ENCODE measurements at places on chromosomes 3 and 15. TPM values are rescaled to one million over a fixed set of nuclear protein-coding genes. Genes with fewer than 3 reads are reported as not detected.

DNA sequence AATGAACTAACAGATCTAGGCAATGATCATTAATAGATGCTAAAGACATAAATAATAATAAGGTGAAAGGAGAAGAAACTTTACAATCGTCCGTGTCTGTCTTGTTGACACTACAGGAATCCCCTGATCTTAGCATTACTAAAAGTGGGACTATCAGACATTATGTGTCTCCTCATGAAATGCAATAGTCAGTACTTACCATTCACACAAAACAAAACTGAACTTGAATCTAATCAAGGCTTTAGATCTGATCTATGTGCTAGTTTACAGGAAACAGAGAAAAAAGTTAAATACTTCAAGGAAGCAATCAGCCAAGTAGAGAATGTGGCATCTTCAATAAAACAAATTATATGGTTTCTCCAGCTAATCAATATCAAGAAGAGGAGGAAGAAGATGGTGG is 73.7 kb downstream of the PIK3CB start:
- no peak for DNase-seq

The KBTBD12 gene
- total RNA-seq = 4.5 TPM

GRCh38 chr3:17638356-17638755 is 104.1 kb downstream of the TBC1D5 start:
- DNase-seq = no peak

GRCh38 chr3:141383555-141384129 is 15.3 kb downstream of the ZBTB38 start:
- no peak for DNase-seq

- no peak for DNase-seq
Measured at GRCh38 chr3:148856384-148856783, 8.7 kb upstream of the CPA3 start.

The ALDH1A3 gene
- total RNA-seq = 19.0 TPM

GRCh38 chr3:69011096-69011730 is 2.3 kb downstream of the EOGT start:
- no peak for DNase-seq

DNA sequence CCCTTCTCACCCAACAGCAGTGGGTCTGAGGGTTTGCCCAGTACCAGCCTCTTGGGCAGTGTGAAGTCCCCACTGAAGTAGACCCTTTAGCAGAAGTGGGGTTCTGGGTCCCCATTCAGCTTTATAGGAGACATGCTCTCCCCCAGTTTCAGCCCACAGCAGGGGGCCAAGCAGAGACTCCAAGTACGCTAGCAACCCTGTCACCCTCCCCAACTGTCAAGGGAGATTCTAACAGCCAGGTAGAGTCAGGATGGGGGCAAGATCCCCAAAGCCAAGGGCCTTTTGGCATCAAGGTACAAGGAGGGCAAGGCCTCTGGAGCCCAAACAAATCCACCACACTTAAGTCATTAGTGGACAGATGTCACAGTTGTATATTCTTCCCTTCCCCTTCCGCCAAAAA is 1.8 kb downstream of the RBPMS2 start:
- DNase-seq = no peak

GRCh38 chr15:70722266-70723121 is 40.9 kb downstream of the UACA start:
- DNase-seq = no peak

DNA sequence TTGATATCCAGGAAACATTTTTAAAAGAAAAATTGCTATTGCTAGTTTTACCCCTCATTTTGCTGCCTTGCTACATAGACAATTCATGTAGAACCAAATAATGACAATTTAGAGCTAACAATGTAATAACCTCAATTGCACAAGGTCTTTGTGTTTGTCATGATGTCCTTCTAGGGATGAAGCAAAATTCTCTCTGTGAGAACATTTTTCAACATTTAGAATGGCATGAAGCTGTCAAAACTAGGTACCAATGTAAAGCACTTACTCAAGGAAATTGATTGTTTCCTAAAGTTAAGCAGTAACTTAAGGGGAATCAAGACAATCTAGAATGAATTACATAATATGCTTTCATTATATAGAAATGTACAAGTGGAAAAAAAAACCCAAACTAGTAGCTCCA is 7.9 kb upstream of the FGF7 start:
- no peak for DNase-seq

- no peak for DNase-seq
Measured at GRCh38 chr3:17579289-17580031, 163.0 kb downstream of the TBC1D5 start.

- no peak for DNase-seq
Measured at GRCh38 chr3:69088063-69088462, 3.3 kb downstream of the ARL6IP5 start.

DNA sequence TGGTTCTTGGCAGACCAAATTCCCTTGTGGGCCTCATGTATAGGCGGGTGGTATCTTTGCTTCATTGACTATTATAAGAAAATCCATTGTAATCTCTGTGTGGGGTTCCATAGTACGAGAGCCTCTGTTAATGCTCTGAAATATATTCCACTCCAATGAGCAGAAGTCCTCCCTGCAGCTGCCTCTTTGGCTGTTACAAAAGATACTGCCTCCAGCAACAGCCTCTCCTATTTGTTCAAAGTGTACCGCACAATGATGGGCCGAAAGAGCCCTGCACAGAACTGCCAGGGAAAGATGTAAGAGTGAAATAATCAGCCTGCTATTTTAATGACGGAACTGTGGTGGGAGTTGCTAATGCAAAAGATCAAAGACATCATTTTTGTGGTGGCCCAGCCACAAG is 48.9 kb downstream of the GRK7 start:
- DNase-seq = no peak
